ENCODE measurements at places on chromosomes 4 and X. TPM values are rescaled to one million over a fixed set of nuclear protein-coding genes. Genes with fewer than 3 reads are reported as not detected.

GRCh38 chr4:97498875-97499274 is 644.4 kb downstream of the STPG2 start:
- no peak overlapping the region for H3K4me3 ChIP-seq
- no peaks in the 10 kb centered on the region for H3K27me3 ChIP-seq
- peak overlapping the region; percentile 29 for H3K27ac ChIP-seq

SPANXN5 gene
- total RNA-seq, result not detected

DNA sequence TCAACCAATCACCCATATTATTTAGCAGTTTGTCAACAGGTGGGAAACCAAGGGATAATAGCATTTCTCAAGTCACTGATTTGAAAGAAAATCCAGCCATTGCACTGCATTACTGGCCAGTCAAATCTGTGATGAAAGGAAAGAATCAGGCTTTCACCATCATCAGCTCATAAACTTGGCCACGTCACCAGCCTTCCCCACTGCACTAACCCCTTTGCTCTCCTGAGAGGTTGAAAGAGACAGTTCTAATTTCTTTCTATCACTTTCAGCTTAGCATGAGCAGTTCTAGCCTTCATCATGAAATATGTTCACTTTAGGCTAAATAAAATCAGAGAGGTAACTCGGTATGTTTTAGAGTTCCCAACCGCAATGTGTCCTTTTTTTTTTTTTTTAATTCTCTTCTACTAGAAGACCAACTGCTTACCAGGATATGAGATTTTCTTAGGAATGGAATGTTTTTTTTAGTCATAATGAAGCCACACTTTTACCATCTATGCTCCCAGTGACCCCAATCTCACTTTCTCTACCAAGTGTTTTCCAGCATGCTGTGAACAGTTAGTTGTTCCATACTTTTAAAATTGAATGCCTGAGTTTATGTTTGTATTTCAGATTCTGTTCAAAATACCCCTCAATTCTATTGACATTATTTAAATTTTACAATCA is 55.7 kb upstream of the SLC7A11 start:
- no peaks in the 10 kb centered on the region for H3K4me1 ChIP-seq
- no peaks in the 10 kb centered on the region for H3K36me3 ChIP-seq
- no peaks in the 10 kb centered on the region for H3K27me3 ChIP-seq

DNA sequence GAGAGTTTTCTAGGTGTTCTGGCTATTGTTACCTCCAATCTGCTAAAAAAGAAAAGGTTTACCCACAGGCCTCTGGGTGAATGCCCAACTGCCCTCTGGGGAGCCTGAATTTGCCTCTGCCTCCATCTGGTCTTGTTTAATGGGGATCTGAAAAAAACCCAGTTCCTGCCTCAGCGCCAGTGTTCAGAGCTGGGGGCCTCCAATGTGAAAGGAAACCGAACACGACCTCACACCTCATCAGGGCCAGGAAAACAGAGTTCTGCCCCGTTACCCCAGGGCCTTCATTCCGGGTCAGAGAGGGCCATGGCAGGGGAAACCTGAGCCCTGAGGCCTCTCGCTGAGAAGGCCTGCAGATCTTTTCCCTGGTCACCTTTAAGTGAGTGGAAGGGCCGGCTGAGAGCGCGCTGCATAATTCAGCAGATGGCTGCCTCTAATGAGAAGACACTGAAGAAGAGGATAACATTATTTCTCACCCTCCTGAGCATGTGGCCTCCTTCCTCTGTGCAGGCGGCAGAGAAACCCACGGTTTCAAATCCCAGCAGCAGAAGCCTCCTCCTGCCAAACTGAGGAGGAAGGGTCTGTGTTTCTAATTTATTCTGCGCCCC is 6.8 kb downstream of the SEPTIN6 start:
- H3K4me1 ChIP-seq, result no peaks in the 10 kb centered on the region
- no peaks in the 10 kb centered on the region for H3K36me3 ChIP-seq
- H3K4me3 ChIP-seq, result no peak overlapping the region
- H3K27me3 ChIP-seq, result no peaks in the 10 kb centered on the region

DNA sequence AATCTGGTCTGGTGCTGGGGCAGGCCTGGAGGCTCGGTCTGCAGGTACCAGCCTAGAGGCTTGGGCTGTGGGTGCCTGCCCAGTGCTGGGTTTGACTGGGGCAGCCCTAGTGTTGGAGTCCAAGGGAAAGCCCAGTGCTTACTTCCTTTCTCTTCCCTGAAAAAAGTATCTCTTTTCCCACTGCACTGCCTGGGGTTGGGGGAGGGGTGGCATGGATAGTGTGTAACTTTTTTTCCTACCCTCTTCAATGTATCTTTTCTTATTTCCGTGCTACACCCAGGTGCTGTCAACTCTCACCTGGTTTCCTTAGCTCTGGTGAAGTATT is 21.6 kb downstream of the KANTR start:
- H3K36me3 ChIP-seq, result no peaks in the 10 kb centered on the region
- no peak for DNase-seq
- no peak overlapping the region for H3K4me3 ChIP-seq
- H3K27ac ChIP-seq, result no peak overlapping the region
- peaks cover 7% of the 10 kb centered on the region for H3K4me1 ChIP-seq

CHIC1 gene
- total RNA-seq, result 11.9 TPM

GRCh38 chr4:99285387-99285786 is 5.4 kb downstream of the ADH1A start:
- no peak for DNase-seq
- H3K27me3 ChIP-seq, result no peaks in the 10 kb centered on the region
- no peak overlapping the region for H3K27ac ChIP-seq
- H3K36me3 ChIP-seq, result no peaks in the 10 kb centered on the region

XK gene
- total RNA-seq, result 0.17 TPM

- H3K4me1 ChIP-seq, result no peaks in the 10 kb centered on the region
- no peaks in the 10 kb centered on the region for H3K27me3 ChIP-seq
Observed at GRCh38 chrX:104695593-104695992, 129.6 kb downstream of the IL1RAPL2 start.

DNA sequence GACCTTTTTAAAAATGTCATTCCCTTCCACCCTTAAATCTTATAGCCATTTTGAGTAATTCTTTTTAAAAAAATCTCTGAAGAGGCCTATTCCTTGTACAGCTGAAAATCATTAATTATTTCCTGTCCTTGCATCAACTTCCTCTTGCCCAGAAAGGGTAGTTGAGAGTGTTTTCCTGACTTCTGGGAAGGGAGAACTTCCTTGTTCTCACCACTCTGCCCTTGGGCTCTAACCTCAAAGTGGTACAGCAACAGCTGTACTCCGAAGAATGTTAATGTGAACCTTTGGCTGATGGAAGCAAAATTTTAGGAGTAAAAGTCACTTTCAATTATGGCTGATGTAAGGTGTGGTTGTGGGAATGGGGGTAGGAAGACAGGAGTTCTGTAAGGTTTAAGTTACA is 15.1 kb upstream of the FABP2 start:
- H3K4me3 ChIP-seq, result no peak overlapping the region
- H3K36me3 ChIP-seq, result no peaks in the 10 kb centered on the region
- no peaks in the 10 kb centered on the region for H3K4me1 ChIP-seq
- no peaks in the 10 kb centered on the region for H3K27me3 ChIP-seq
- no peak overlapping the region for H3K27ac ChIP-seq
- no peak for DNase-seq

CXCL11 gene
- total RNA-seq, result 5.8 TPM

RRH gene
- total RNA-seq, result 0.25 TPM

HMX1 gene
- total RNA-seq, result not detected

- DNase-seq, result no peak
- H3K27ac ChIP-seq, result no peak overlapping the region
- no peaks in the 10 kb centered on the region for H3K36me3 ChIP-seq
- H3K4me3 ChIP-seq, result no peak overlapping the region
- H3K27me3 ChIP-seq, result no peaks in the 10 kb centered on the region
Observed at GRCh38 chr4:136803433-136803832, 728.9 kb downstream of the PCDH18 start.

DNA sequence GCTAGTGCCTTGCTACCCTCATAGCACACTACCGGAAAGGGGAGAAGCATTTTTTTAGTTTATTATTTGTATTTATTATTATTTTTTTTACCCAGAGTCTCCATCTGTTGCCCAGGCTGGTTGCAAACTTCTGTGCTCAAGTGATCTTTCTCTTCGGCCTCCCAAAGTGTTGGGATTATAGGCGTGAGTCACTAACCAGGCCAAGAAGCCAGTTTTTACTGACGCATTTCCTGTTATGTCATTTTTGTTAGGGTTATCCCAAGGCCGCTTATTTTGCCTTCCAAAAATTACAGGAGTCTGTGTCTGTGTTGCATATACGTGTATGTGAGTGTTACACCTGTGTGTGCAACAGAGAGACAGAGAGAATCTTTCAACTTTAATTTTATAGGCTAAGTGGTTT is 404.5 kb downstream of the GBA3 start:
- DNase-seq, result peak; percentile 87
- H3K4me1 ChIP-seq, result peaks cover 6% of the 10 kb centered on the region

DNA sequence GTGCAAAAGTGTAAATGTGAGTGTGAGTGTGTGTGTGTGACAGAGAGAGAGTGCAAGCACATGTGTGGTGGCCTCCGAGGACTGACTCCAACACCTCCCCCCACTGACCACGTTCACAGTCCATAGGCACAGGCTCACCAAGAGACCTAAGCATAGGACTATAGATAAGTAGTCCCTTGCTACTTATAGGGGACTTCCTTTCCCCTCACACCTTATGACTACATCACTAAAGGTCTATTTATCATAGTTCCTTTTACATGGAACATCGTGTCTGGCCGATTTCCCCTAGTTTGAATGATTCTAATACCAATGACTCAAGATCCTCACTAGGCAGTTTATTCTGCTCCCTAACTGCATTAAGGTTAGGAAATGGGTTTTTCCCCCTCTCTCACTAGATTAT is 17.8 kb downstream of the FRMPD3 start:
- H3K4me3 ChIP-seq, result no peak overlapping the region
- H3K36me3 ChIP-seq, result no peaks in the 10 kb centered on the region
- H3K27ac ChIP-seq, result no peak overlapping the region
- no peaks in the 10 kb centered on the region for H3K27me3 ChIP-seq

- H3K27ac ChIP-seq, result no peak overlapping the region
- H3K4me3 ChIP-seq, result no peak overlapping the region
- H3K27me3 ChIP-seq, result no peaks in the 10 kb centered on the region
- no peaks in the 10 kb centered on the region for H3K36me3 ChIP-seq
- no peaks in the 10 kb centered on the region for H3K4me1 ChIP-seq
Observed at GRCh38 chr4:144967161-144967560, 130.8 kb downstream of the ANAPC10 start.

DNA sequence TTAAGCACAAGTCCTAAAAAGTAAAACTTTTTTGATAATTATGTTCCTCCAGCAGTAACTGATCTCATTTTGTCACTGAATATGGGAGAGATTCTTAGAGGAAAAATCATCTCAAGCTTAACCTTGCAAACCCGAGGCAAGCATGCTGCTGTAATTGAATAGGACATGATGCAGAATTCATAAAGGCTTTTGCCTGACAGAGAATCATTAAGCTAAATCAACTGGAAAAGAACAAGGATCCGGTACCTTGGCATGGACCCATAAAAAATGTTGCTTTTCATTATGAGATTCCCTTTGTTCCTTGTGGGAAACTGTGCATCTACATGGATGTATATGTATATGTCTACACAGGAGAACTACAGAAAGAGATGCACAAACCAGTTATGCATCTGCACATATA is 149.1 kb downstream of the PAPSS1 start:
- H3K27ac ChIP-seq, result no peak overlapping the region
- no peaks in the 10 kb centered on the region for H3K36me3 ChIP-seq
- no peaks in the 10 kb centered on the region for H3K27me3 ChIP-seq
- H3K4me1 ChIP-seq, result no peaks in the 10 kb centered on the region
- H3K4me3 ChIP-seq, result no peak overlapping the region

TLR3 gene
- 2.6 TPM for total RNA-seq

DNA sequence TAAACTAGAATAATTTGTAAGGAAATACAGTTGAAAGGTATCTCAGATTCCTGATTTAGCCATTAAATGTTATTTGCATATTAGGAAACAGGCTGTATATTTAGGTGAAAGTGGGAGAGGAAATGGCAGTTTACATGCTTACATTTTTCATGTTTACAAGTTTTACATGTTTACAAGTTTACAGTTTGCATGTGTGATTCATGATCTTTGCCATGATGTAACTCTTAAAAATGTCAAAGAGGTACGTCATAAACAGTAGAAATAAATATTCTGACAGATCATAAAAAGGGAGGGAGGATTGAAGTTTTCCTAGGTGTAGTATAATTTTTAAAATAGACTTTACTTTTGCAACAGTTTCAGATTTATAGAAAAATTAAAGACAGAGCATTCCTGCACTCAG is 45.7 kb downstream of the KDM6A start:
- H3K36me3 ChIP-seq, result no peaks in the 10 kb centered on the region
- H3K4me3 ChIP-seq, result no peak overlapping the region
- no peak for DNase-seq

- H3K36me3 ChIP-seq, result no peaks in the 10 kb centered on the region
- DNase-seq, result no peak
- H3K27me3 ChIP-seq, result no peaks in the 10 kb centered on the region
- no peak overlapping the region for H3K27ac ChIP-seq
- H3K4me1 ChIP-seq, result no peaks in the 10 kb centered on the region
- no peak overlapping the region for H3K4me3 ChIP-seq
Observed at GRCh38 chrX:96578781-96579180, 105.9 kb upstream of the DIAPH2 start.

PTTG2 gene
- total RNA-seq, result not detected
